Femur (tissue), 1 donor: ENCODE measurements at places on chromosomes 16 and 17.

DNA sequence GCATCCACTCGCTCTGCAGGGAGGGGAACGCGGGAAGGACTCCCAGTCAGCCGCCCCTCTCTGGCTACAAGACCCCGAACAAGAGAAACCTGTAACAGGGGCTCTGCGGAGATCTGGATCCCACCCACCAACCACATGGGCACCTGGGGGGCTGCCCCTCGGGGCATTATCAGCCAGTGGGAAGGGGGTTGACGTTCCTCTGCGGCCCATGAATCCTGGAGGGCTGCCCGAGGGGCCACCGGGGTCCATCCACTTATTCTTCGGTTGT lies 1.8 kb upstream of the PCGF2 start:
- no peak for DNase-seq

DNA sequence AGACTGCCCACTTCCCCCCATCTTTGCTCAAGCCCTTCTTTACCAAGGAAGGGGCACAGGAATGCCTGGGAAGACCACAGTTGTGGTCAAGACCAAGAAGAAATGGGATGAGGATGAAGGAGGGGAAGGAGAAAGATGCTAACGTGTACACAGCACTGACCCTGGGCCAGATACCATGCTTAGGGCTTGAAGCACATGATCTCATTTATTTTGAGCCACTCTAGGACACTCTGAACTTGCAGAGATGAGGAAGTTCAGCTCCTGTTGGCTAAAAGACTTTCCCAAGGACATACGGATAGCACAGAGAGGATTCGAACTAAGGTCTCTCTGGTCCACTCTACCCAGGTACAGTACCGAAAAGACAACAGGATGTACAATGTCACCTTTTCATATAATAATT lies 42.6 kb downstream of the PIK3R5 start:
- no peak for DNase-seq

GRCh38 chr17:2396192-2396567 lies 4.7 kb downstream of the MNT start:
- no peak for DNase-seq

- DNase-seq, result no peak
These were observed 112.4 kb downstream of the XYLT1 start for GRCh38 chr16:17358355-17358754.

DNA sequence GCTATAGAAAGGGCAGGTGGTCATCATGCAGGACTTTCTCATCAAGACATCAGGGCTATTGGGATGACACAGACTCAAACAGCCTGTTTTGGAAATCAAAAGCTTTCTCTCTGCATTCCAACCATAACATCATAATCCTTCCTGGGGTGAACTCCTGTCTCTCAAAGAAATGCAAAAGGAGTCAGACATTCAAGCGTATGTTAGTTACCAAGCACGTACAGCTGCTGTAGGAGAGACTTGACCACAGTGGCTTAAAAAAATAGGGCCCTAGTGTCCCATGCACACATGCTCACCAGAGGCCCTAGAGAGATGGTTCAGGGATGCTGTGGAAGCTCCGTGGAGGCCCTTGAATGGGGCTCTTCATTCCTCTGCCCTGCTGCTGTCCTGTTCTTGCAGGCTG lies 24.6 kb upstream of the FOXF1 start:
- DNase-seq, result no peak

DNA sequence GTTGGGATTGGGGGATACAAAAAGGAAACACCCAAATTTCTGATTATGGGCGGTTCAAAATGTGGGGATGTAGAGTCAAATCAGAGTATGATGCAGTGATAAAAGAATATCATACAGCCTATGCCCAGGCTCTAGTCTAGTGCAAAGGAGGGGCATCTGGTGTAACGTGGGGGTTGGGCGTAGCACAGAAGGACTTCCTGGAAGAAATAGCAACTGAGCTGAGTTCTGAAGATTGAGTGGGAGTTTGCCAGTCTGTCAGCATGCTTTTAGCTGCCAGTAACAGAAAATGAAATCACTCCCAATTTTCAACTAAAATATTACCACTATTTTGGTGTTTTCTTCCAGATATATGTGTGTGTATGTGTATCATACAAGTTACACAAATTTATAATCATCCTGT lies 196.9 kb downstream of the SPECC1 start:
- no peak for DNase-seq

- DNase-seq, result no peak
These were observed 29.7 kb downstream of the MYO15A start for GRCh38 chr17:18138065-18138749.

GRCh38 chr16:89431158-89431584 lies 59.2 kb downstream of the ANKRD11 start:
- no peak for DNase-seq

GRCh38 chr17:570388-570787 lies 144.3 kb downstream of the VPS53 start:
- no peak for DNase-seq

DNA sequence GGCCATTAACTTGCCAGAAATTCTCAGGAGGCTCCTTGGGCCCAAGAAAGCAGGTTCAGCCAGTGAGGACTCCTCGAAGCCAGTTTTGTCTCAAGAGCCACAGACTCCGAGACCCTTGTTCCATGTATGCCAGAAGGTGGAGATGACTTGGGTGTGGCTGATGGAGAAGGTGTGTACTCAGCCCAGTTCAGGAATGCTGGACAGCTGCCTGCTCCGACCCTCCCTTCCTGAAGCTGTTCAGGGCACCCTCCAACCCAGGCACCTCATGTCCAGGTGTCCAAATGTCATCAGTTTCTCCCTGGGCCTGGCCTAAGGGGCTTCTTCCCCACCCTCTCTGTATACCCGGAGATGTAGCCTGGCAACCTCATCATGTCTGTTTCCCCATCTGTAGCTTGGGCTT lies 40.2 kb downstream of the NOG start:
- DNase-seq, result no peak

DNA sequence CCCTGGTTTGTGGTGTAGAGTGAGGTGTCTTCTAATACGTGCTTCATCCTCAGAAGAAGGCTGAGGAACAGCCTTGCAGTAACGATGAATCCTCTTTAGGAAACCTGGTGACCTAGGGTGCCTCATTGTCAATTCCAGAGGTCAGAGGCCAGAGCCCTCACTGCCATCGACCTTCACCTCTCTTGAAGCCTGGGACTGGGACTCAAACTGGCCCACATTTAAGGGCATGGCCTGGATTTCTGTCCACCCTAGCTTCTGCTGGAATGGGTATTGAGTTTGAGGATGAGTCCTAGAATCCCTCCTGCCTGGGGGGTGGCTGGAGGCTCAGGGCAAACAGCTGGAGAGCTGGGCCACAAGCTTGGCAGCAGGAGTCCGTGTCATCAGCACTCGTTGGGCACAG lies 38.6 kb downstream of the ELAC2 start:
- no peak for DNase-seq

DNA sequence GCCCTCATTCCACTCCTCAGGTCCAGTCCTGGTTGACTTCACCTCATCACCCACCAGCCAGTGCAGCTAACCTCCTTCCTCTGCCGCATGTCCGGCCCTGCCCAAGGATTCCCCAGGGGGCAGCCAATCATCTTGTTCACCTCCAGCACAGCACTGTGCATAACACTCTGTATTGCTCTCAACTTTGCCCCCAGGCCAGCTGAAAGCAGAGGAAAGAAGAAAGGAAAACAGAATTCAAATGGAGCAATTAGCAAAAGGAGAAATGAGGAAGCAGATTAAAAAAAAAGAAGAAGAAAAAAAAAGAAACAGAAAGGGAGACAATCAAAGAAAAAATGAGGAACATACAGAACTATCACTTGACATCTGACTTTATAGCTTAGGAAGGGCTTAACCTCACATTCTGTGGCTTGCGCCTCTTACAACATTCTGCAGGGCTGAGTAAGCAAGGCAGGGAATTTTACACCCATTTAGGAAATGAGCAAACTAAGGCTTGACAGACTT lies 26.1 kb downstream of the GAS7 start:
- DNase-seq, result no peak

- no peak for DNase-seq
These were observed 30.2 kb downstream of the ABCC3 start for GRCh38 chr17:50664788-50665458.

DNA sequence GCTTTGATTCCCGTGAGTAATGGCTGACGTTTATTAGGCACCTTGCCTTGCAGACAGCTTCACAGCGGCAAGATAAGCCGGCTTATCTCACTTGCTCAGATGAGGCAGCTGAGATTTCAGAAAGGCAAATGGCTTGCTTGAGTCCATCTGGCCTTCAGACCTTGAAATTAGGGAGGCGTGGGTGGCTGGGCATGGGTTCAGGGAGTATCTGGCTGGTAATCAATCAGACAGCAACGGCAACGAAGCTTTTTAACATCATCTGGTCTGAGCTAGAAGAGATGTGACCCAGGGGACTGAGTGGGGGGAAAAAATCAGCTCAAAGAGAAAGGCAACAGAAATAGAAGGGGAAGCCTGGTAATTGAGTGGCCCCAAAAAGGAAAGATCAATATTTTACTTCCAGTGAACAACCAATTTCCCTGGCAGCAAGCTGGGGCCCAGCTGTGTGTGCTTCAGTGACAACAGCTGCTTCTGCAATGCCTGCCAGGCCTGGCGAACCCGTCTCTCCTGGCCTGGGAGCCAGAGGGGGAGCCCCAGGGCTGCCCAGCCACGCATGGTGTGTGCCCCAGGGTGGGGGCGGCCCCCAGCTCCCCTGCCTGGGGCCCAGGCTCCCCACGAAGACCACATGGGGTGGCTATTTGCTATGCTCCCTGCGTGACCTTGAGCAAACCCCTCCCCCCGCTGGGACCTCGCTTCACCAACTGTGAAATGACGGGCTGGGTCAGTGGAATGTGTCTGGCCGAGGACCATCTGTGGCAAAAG lies 34.0 kb downstream of the RAB11FIP4 start:
- peak; percentile 63 for DNase-seq

DNA sequence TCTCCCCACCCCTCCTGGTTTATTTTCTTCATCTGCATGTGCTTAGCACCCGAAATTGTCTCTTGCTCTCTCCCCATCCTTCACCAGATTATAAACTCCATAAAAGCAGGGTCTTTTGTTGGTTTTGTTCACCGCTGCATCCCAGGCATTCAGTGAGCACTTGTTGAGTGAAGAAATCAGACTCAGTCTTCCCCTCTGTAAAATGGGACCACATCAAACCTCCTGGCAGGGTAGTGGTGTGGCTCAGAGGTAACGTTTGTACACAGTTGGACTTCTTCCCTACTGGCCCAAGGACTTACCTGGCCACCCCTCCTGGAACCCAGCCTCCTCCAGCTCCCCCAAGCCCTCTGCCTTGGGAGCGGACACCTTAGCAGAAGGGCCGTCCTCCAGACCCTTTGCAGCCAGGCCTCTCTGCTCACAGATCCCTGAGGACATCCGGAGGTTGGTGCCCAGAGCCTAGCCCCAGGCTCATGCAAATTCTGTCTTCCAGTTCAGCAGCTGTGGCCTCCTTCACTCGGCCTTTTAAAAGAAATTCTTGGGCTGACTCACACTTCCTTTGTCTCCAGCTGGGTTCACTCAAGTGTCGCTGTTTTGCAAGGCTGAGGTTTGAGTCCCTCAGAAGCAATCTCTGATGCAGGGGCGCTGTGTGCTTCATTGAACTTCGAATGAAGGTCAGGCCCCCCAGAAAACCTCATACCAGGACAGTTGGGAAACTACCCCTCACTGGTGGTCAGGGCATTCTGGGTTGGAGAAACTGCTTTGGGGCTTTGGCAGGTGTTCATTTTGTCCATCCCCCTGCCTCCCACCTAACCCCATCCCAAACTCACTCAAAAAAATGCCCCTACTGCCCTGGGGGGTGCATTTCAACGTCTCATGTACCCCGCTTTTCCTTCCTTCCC lies 16.8 kb upstream of the RMI2 start:
- DNase-seq, result peak; percentile 74

DNA sequence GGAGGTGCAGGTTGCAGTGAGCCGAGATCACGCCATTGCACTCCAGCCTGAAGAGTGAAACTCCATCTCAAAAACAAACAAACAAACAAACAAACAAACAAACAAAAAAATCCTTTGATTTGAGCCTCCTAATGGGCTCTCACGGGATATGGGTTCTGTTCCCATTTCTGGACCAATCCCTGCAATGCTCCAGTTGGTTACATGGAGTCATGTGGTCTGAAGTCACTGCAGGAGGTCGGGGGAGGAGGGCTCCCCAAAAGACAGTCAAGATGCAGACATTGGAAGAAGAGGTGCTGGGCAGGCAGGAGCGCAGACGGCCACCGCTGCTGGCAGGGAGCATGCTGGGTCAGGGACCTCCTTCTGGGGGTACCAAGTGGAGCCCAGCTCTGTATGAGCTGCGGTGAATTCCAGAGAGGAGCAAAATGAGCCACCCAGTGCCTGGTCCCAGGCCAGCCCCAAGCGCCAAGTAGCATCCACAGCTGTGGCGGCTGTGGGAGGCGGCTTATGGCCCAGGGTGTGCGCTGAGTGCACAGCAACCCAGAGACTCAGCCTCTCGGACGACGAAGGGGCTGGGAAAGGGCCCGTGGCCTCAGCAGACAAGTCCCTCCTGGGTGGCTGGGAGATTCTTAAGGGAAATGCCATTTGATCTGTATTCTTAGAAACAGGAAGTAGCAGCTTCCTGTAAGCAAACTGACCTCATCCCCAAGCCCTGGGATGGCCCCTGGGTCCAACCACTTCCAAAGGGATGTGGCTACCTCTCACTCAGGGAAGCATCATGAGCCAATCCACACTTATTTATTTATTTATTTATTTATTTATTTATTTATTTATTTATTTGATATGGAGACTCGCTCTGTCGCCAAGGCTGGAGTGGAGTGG lies 19.6 kb upstream of the ATP2A3 start:
- DNase-seq, result no peak

- no peak for DNase-seq
These were observed 58.9 kb downstream of the HS3ST4 start for GRCh38 chr16:25750488-25751216.

DNA sequence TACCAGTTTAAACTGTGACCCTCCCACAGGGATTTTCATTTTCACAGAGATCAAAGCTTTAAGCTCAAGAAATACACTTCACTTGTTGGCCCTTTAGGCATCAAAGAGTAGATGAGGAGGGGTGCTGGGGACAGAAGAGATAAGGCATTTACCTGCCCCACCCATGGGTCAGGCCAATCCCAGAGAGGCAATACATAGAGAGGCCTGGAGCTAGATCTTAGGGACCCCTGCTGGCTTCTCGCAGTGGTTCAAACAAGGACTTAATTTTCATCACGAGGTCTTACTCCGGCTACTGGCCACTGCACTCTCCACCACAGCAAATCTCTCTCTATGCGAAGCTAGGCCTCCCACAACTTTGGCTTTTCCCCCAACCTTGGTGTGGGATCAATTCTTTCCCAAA lies 46.6 kb downstream of the NOG start:
- DNase-seq, result no peak

GRCh38 chr16:55048745-55049144 lies 118.1 kb downstream of the IRX5 start:
- DNase-seq, result no peak

- no peak for DNase-seq
These were observed 7.3 kb upstream of the CUEDC1 start for GRCh38 chr17:57962279-57963148.

GRCh38 chr17:16415031-16415924 lies at the start of gene TRPV2:
Gene TRPV2, plus strand, starts transcription at chr17:16415571. Its CDS starts 2,098 bp downstream, at chr17:16417669.
- peak; percentile 40 for DNase-seq

- no peak for DNase-seq
These were observed 73.0 kb upstream of the COX10 start for GRCh38 chr17:13996276-13996675.
